Mucosa of descending colon (tissue), 3 donors: ENCODE measurements at places on chromosomes 11 and 22. TPM values are rescaled to one million over a fixed set of nuclear protein-coding genes. Genes with fewer than 3 reads are reported as not detected.

DNA sequence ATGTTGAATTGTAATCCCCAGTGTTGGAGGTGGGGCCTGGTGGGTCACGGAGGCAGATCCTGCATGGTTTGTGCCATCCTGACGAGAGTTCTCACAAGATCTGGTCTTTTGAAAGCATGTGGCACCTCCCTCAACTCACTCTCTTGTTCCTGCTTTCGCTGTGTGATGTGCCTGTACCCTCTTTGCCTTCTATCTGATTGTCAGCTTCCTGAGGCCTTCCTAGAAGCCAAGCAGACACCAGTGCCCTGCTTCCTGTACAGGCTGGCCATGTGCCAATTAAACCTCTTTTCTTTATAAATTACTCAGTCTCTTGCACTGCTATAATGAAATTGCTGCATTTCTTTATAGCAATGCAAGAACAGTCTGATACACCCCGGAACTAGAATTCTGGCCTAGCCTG is 13.1 kb downstream of the PTPN5 start:
- no peak for DNase-seq

GRCh38 chr11:10625982-10626311 is 57.5 kb upstream of the LYVE1 start:
- DNase-seq = no peak

DNA sequence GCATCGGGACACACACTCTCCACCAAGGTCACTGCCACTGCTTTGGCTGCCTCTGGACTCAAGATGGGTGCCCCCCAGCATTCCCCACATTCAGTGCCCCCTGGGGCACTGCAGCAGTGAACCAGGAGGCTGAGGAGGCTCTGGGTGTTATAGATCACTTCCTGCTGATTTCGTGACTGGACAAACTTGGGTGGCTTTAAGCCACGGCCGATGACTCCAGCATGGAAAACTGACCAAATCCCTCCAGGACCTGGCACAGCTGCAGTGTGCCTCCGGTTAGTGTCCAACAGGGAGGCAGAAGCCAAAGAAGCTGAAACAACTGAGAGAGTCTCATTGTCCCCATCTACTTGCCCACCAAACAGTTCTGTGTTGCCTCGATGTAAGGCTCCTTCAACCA is 1.2 kb upstream of the GANAB start:
- DNase-seq = no peak

GRCh38 chr11:47593934-47594855 is at the start of gene C1QTNF4:
Gene C1QTNF4 (minus strand): TSS chr11:47594411. CDS start chr11:47590810, 3,601 bp downstream.
- no peak for DNase-seq

DNA sequence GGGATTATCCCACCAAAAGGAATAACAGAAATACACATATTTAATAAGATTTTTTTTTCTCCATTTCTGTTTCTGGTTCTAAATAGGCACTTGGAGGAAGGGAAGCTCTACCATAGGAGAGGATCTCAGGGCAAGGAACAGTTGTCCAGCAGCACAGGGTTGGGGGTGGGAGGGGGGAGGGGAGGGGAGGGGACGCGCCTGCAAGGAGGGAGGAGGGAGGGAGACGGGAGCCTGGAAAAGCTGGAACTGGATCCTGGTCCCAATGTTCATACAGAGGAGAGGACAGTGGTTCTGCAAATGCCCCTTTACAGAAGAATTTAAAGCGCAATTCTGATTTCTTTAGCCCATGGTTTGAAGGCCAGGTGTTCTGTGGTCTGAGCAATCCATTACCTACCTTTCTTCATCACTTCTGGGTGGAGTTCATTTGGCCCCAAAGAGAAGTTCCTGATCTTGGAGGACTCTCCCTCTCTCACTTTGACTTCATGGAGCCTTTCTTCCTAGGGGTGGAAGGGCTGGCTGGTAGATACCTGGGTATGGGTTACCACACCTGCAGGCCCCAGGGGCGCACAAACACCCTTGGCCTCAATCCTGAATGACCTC is 348.9 kb upstream of the NCAM1 start:
- DNase-seq = no peak

DNA sequence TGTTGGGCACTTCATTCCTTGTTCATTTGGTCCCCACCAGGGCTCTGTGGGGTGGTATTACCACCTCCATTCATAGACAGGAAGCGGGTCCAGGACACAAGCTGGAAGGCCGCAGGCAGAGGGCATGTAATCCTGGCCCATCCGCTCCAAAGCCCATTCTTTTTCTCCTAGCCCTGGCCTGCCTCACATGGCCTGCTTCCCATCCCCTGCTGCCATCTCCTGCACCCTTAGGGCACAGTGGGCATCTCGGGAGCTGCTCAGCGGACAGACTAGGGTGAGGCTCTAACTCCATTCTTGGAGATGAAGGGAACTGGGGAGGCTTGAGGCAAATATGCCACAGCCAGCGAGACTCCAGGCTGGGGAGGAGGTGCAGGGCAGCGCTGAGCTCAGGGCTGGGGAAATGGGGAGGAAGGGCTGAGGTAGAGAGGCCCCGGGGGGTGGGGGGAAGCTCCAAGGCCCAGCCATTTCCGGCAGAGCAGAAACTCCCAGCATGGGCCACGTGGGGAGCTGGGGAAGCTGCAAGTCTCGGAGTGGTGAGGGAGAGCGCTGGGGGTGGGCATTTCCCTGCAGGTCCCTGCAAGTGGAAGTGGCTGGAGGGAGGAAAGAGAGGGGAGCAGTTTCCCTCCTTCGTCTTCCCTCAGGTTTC is 14.3 kb upstream of the BCL9L start:
- DNase-seq = no peak

The MYOD1 gene
- not detected for total RNA-seq

- DNase-seq = no peak
Observed at GRCh38 chr11:82874646-82875523, 25.3 kb downstream of the PRCP start.

DNA sequence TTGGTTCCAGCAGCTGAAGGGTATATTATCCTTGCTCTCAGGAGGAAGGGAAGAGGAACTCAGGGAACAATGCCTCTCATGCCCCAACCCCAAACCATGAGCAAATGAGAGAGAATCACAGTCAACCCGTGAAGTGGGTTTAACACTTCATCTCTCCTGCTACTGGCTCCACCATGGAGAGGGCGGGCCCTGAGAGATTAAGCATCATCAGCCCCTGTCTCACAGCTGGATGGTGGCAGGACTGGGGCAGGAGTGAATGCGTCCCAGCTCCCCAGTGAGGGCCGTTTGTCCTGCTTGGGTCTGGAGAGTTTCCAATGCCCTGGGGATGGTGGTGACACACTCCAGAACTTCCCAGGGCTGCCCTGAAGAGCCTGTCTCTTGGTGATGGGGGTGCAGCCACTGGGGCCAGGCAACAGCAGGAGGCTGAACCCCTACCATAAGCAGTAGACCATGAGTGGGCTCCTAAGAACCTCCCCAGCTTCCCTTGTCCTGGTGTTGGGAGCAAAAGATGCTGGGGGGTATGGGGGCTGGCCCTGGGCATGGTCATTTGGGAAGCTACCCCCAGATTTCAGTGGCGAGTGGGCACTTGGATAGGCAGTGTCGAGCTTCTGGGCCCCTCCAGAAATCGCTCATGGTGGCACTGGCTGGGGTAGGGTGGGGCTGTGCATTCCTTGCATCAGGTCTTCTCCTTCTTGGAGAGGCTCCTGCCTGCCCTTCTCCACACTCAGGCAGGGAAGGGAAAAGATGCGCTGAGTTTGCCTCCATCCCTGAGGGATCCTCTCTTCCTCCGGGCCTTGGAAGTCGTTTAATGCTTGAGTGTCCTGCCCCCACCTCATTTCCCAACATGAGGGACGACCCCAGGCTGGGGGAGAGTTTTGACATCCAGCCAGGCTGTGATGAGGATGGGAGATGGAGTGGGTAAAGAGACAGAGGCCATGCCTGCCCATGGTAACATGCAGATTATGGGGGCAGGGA is 157.5 kb downstream of the ST3GAL4 start:
- no peak for DNase-seq

- no peak for DNase-seq
Observed at GRCh38 chr11:19767627-19768151, 55.1 kb downstream of the NAV2 start.

The CSF2RB gene
- total RNA-seq = 8.1 TPM

The OR8A1 gene
- total RNA-seq = not detected
